ENCODE measurements at places on chromosomes 2 and 18. TPM values are rescaled to one million over a fixed set of nuclear protein-coding genes. Genes with fewer than 3 reads are reported as not detected.

- no peak for DNase-seq
These were observed 459.5 kb upstream of the FANCL start for GRCh38 chr2:58700591-58700990.

DNA sequence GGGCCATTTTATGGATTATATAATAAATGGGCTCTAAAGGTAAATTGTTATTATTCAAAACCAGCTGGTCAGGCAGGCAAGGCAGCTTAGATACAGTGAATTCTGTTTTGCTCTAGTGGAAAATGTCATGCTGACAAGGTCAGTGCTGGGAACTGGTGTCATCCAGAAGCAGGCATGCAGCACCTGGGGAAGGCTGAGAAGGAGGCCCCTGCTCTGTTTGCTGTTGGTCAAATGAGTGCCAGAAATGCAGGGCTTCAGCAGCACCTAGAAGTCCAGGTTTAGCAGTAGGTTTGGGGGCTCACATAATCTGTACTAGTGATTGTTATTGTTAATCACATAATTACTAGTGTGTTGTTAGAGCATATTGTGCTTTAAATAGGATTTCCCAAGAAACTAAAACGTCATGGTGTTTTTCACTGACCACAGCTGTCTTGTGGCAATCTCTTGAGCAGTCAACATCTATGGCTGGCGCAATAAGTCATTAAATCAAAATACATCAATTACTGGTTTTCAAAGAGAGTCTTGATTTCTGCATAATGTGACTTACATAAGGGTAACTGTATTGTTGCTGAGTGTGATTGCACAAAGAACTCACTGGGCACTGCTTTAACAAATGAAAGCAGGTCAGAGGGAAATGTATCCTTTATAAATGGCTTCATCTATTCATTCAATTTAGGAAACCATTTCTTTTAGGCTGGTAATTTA is 99.1 kb downstream of the MYO3B start:
- DNase-seq, result no peak

- DNase-seq, result no peak
These were observed 7.3 kb upstream of the CETN1 start for GRCh38 chr18:572831-573289.

DNA sequence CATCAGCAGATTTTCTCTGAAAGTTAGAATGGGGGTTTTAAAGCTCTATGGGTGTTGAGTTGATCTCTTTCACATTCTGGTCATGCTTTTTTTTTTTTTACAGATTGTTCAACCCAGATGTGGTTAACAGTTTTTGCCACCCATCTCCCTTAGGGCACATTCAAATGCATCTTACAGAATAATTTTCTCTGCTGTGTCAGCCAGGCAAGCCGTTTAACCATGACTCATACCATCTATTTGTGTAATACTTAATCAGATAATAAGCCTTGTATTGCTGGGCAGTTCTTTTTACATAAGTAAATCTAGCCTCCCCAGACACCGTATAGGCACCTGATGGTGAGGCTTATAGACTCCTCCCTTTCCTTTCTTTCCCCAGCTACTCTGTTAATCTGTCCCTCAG is 62.0 kb downstream of the TGIF1 start:
- peak; percentile 44 for DNase-seq

DNA sequence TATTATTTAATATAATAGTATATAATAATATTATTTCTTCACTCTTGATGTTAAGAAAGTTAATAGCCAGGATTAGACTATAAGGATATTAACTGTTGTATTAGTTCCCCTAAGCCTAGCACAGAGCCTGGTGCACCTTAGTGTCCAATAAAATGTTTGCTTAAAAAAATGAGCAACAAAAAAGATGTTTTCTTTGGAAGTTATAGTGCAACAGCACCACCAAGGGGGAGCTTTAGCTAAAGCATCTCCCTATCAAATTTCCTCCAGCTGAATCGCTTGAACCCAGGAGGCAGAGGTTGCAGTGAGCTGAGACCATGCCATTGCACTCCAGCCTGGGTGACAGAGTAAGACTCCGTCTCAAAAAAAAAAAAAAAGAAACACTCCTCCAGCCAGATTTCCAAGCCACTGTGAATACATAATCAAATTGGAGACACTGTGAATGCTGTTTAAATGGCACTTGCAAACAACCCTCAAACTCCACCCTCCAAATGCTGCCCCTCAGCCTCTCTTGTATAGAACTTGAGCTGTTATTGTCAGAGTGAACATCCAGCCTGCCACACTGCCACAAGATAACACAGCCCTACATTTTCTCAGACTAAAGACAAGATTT is 221.9 kb downstream of the DYM start:
- peak; percentile 53 for DNase-seq

DNA sequence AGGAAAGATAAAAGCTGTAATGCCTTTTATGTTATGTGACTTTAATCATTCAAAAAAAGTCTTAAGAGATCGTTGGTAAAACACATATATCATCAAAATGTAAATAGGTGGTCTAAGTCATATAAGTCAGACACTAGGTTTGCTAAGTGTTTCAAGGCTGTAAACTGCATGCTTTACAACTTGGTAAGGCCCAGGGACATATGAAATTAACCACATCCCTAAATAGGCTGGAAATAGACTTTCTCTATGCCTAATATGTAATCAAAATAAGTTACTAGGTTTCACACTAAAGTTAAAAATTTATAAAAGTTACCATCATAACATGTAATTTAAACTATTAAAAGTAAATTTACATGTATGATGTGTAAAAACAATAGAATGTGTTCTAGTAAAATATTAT is 946.3 kb upstream of the LRATD1 start:
- no peak for DNase-seq

The SERPINB3 gene
- polyA plus RNA-seq, result not detected

- no peak for DNase-seq
These were observed 209.8 kb downstream of the KCNJ3 start for GRCh38 chr2:154908327-154908726.

The HAAO gene
- 1.1 TPM for polyA plus RNA-seq

The FN1 gene
- 3,740 TPM for polyA plus RNA-seq

DNA sequence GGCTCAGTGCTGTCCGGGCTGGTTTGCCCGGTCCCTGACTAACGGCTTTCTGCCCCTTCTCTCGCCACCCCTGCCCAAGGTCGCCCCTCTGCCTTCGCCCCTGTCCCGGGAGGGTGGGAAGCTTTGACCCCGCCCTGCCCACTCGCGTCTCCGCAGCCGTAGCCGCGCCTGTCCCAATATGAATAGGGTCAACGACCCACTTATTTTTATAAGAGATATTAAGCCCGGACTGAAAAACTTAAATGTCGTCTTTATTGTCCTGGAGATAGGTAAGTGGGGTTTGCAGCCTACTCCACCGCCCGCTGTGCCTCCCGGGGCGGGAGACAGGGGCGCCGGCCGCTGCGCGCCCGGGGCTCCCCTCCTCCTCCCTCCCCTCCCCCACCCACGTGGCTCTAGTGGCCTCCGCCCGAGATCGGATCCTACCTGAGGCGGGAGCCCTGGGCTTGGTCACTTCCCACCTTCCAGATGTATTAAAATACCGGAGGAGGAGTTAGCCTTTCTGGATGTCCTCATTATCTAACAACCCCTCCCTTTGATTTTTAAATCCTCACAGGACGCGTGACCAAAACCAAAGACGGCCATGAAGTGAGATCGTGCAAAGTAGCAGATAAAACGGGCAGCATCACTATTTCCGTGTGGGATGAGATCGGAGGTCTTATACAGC is 633 bp downstream of the NABP1 start:
- DNase-seq, result peak; percentile 44

DNA sequence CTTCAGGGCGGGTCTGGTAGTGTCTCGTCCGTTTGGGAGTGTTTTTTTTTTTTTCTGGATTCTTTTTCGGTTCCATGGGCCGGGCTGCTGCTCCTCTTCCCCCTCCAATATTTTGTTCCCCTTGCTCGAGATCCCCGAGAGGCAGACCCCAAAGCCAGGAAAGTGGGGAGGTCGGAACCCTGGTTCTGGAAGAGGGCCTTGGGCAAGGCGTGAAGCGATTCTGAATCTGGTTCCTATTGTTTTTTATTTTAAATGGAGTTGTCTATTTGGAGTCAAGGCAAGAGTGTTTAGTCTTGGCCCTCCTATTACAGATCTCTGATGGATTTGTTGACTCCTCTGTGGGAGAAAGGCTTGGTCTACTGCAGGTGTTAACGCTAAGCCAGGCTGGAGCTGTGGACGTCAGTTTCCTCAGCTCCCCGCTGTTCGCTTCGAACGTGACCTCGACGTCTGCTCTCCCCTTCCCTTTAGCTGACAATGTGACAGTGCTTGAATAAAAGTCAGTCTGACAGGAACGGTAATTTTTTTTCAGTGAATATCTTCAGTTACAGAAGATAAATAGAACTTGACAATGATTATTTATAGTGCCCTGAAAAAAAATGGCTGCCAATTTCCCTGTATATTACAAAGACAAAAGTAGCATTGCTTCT is 683 bp upstream of the DNAJC27 start:
- DNase-seq, result peak; percentile 74

The CRYGA gene
- not detected for polyA plus RNA-seq

The EGR4 gene
- polyA plus RNA-seq, result not detected

GRCh38 chr2:224004105-224004695 is 34.9 kb downstream of the SERPINE2 start:
- peak; percentile 20 for DNase-seq

DNA sequence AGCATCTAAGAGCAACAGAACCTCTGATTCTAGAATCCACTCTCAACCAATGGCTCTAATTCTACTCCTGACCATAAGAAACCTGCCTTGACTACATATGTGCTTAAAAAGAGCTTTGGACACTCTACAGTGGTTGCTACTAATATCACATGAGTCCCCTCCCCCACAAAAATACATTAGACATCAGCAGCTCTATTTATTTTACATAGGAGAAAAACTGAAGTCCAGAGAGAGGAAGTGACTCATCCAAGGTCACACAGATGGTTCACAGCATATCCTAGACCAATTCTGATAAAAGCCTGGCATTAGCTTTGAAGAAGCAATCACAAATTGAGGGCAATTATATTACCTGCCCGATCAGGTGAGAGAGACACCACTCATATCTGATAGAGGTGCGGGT is 49.8 kb downstream of the ALK start:
- no peak for DNase-seq

DNA sequence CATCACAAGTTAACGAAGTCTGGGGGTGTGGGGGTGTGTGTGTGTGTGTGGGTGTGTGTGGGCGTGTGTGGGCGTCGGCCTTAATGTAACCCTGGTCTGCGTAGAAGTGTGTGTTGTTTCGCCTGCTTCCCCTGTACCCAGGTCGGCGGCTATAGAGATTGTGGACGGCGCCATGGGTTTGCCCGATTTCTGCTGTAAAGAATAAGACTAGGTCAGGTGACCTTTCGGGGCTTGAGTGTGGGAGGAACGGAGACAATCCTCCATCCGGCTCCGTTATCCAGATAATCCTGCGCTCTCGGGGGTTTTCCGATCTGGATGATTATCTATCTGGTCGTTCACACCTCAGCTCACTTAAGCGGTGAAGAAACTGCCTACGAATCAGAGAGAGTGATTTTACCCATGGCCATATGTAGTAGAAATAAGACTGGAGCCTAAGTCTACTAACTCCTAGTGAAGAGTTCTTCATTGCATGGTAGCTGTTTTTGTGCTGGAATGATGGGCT is 543 bp downstream of the HADHB start:
- no peak for DNase-seq

DNA sequence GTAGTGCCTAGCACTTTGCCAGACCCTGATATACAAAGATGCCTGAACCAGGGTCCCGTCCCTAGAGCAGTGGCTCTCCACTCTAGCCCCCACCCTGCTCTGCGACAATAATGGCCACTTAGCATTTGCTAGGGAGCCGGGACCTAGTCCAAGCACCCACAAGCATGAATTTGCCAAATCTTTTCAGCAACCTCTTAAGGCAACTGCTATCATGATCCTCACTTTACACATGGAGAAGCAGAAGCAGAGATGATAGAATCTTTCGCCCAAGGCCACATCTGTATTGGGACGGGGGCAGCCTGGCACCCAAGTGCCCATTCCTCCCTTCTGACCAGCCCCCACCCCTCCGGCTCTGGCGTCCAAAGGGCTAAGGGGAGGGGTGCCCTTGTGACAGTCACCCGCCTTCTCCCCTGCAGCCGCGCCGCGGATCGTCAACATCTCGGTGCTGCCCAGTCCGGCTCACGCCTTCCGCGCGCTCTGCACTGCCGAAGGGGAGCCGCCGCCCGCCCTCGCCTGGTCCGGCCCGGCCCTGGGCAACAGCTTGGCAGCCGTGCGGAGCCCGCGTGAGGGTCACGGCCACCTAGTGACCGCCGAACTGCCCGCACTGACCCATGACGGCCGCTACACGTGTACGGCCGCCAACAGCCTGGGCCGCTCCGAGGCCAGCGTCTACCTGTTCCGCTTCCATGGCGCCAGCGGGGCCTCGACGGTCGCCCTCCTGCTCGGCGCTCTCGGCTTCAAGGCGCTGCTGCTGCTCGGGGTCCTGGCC is 13.0 kb downstream of the SIGLEC15 start:
- no peak for DNase-seq

DNA sequence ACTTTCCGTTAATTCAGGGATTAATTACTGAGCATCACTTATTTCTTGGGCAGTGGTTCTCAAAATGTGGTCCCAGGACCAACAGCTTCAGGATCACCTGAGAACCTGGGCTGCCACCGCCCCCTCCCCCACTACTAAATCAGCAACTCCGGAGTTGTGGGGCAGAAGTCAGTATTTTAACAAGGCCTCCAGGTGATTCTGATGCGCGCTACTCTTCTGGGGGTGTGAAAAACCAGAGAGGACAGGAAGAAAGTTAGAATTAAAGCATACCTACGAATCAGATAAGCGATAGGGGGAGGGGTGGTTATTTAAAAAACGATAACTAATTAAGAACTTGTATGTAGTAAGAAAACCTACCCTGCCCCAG is 319 bp downstream of the ZSCAN30 start:
- no peak for DNase-seq

The LRATD1 gene
- polyA plus RNA-seq, result not detected

The UGT1A1 gene
- not detected for polyA plus RNA-seq

The ANO7 gene
- 0.81 TPM for polyA plus RNA-seq

GRCh38 chr2:166335284-166335683 is 40.5 kb downstream of the SCN9A start:
- no peak for DNase-seq

GRCh38 chr2:150027164-150027563 is 439.6 kb upstream of the MMADHC start:
- DNase-seq, result peak; percentile 82

The CFC1 gene
- polyA plus RNA-seq, result not detected

DNA sequence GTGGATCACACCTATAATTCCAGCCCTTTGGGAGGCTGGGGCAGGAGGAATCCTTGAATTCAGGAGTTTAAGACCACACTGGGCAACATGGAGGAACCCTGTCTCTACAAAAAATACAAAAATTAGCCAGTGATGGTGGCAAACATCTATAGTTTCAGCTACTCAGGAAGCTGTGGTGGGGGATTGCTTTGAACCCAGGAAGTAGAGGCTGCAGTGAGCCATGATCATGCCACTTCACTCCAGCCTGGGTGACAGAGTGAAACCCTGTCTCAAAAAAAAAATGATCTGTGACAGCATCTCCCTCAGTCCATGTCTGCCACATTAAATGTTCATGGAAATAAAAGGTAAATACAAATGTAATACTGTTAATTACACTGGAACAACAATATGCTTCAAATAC is 121.4 kb upstream of the COL5A2 start:
- DNase-seq, result no peak

- no peak for DNase-seq
These were observed 210.5 kb downstream of the HDAC4 start for GRCh38 chr2:239190361-239190760.
